ENCODE measurements at places on chromosomes 1 and 21.

GRCh38 chr1:36645867-36646266 is 163.2 kb upstream of the CSF3R start:
- no peak for DNase-seq

DNA sequence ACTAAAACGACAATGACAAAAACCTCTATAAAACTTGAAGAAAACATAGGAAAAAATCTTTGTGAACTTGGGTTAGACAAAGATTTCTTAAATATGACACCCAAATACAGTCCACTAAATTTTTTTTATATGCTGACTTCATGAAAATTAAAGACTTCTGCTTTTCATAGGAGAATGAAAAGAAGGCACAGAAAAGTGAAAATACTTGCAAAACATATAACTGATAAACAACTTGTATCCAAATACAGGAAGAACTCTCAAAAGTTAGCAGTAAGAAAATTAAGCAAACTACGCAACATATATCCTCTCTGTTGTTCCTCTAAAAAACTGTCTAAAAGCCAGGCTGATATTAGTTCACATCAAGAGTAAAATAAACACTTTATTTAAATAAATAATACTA is 53.6 kb downstream of the KIFAP3 start:
- DNase-seq, result no peak

DNA sequence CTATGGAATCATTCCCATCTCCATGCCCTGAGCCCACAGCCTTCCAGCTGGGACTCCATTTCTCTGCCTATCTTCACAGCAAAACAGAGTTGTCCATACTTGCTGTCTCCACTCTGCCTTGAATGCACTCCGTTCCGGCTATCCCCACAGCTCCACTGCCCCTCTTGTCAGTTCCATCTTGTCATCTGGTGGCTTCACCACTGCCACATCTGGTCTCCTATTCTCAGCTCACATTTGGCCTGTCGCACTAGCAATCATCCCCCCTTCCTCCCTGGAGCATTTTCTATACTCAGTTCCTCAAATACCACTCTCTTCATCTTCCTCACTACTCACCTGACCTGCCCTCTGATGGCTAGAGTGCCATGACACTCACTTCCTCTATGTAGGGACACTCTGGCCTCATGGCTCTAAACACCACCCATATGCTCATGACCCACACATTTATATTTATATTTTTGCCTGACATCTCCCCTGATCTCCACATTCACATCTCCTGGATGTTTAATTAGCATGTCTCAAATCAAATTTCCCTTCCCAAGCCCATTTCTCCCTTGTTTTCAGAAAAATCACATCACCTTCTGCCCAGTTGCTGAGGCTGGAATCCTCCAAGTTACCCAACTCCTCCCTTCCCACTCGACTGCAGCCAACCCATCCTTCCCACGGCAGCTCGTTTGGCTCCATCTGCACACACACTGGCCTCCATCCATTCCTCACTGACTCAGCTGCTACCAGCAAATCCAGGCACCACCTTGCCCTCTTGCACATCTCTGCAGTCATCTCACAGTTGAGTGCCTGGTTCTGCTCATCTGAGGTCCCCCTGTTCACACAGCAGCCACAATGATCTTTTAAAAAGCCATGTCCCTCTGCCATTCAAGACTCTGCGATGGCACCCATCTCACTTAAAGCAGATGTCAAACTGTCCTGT is 6.1 kb downstream of the ZNF692 start:
- no peak for DNase-seq

DNA sequence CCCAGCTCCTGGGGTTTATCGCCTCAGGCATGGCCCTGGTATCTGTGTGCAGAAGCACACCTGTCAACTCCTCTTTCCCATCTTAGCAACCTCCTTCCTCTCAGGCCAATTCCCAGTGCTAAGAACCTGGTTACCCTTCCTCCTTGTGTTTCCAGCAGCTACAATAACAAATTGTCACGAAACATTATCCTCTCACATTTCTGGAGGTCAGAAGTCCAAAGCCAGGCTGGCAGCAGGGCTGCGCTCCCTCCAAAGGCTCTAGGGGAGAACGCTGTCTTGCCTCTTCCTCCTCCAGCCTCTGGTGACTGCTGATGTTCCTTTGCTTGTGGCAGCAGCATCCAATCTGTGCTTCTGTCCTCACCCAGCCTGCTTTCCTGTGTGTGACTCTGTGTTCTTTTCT is 10.7 kb upstream of the MRPS14 start:
- no peak for DNase-seq

DNA sequence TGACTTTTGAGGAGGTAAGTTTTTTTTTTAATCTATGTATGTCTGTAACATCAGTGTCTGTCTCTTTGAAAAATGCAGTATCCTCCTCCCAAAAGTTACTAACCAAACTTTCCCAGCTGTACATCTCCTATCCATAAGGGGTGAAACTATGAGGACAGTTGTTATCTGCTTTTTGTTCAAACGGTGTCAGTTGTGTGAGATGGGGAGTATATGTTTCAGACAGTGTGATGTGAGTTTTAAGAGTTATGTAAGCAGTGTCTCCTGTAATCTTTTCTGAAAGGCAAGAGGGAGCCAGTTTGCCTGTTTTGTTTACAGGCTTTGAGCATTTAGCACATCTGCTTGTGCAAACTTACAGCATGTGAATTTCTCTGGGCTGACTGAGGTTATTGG is 34.8 kb upstream of the CACYBP start:
- no peak for DNase-seq

- DNase-seq, result no peak
Observed at GRCh38 chr1:21536218-21536617, 27.0 kb downstream of the ALPL start.

DNA sequence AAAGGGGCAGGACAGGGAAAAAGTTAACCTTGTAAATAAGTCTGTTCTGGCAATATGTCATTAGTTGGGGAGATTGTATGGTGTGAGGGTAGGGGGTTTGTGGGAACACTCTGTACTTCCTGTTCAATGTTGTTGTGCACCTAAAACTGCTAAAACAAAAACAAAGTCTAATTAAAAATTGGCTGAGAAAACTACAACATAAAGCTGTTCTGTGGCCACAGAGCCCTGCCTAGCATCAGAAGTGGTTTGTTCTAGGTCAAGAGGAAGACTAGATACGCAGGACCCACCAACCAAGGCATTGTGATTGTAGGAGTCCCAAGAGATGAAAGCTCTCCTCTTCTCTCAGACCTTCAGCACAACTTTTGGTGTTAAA is 81.0 kb upstream of the LRRC8D start:
- DNase-seq, result no peak

- DNase-seq, result no peak
Observed at GRCh38 chr1:245503548-245503947, 348.8 kb downstream of the KIF26B start.

GRCh38 chr1:91712981-91713841 is 172.7 kb downstream of the TGFBR3 start:
- no peak for DNase-seq

DNA sequence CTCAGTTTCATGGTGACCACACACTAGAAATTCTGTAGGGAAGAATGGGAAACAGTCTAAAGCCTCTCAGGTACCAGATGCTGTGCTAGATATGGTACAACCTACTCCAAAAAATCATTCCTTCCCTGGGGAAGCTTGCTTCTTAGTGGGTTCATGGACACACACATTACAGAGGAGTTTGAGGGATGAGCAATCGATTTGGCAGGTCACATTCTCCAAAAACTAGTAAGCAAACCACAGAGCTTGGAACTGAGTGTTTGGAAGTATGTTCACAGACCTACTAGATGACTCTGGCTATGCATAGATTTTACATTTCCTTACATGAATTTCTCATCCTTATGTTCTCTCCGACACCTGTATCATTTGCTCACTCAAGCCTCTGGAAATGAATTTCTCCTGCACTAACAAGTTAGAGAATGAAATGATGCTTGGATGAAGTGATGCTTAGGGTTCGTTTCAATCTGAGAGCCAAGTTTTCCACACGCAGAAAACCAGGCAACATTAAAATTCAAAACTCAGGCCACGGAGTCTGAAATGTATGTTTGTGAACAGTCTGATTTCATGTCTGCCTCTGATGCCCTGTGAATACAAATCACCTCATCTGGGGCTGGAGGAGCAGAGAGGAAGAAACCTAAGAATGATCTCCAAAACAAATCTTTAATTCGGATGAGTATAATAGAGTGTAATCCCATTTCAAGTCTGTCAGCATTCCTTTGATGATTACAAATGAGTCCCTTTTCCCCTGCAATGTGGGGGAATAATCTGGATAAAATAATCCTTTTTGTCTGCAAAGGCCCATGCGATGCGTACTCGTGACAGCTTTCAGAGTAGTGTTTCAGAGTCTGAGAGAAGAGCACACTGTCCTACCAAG is 11.0 kb downstream of the EVA1C start:
- DNase-seq, result no peak

- DNase-seq, result no peak
Observed at GRCh38 chr1:52057876-52058415, 1.9 kb downstream of the BTF3L4 start.

- no peak for DNase-seq
Observed at GRCh38 chr1:85349224-85349623, 72.8 kb upstream of the BCL10 start.

DNA sequence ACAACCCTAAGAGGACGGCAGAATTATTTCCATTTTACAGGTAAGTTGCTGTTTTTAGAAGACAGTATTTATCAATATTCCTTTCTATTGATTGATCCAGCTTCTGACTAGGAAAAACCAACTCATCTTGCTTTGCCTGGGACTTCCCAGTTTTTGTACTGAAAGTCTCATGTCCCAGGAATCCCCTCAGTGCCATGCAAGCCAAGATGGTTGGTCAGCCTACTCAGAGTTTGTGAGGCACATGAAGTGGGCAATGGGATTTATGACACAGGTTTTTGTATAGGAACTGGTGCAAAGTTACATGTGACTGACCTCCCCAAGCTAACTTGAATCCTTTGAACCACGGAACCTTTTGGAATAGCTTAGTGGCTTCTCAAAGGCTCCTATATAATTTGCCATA is 45.5 kb downstream of the GNG12 start:
- DNase-seq, result no peak

- DNase-seq, result no peak
Observed at GRCh38 chr1:64891448-64891825, 74.9 kb downstream of the JAK1 start.

DNA sequence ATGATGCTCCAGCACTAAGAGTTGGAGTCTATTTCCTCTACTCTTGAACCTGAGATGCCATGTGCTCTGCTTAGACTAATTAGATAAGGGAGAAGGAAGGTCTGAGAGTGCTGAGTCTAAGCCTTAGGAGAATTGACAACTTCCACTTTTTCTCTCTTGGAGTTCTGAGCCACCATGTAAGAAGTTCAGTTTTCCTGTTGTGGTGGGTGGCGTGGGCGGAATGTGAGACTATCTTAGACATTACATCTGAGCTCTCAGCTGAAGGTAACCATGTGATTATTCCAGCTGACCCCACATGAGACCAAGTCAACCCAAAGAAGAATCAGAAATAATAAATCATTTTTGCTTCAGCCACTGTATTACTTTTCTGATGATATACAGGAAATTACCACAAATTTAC is 404.5 kb upstream of the LRRC7 start:
- no peak for DNase-seq

DNA sequence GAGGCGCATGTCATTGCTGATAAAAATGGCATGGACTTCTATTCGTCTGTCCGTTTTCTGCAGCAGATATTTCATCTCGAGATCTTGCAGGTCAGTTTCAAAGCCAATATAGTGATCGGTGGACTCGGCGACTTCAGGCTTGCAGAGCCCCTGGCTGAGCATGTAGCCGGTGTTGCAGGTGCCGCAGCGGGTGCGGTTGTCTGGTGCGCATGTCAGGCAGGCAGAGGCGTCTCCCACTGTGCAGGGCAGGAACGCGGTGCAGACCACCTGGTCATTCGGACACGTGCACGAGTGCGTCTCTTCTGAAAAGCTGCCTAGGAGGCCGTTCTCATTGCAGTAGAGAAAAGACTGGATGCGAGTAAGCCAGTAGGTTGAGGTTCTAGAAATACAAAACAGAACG is 378.9 kb downstream of the BRINP3 start:
- DNase-seq, result no peak

DNA sequence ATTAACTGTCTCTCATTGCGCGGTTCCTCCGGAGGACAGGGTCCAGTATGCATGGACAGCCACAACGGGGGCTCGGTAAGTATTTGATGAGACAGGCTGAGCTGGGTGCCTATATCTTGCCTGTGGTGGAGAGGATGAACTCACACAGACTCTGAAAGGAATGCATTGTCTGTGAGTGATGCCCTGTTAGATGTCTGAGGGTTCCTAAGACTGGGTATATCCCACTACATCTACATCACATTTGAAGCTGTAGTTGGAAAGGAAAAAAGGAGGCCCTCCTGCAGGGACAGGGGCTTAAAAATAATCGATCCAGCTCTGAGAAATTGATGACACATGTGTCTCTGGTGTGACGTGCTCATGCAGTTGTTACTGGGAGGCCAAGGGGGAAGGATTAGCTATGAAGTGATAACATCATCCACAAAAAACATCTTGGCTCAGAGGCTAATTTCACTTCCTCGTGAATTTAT is 1.9 kb downstream of the ADARB1 start:
- no peak for DNase-seq

- no peak for DNase-seq
Observed at GRCh38 chr1:32470991-32471694, 6.3 kb downstream of the ZBTB8B start.

DNA sequence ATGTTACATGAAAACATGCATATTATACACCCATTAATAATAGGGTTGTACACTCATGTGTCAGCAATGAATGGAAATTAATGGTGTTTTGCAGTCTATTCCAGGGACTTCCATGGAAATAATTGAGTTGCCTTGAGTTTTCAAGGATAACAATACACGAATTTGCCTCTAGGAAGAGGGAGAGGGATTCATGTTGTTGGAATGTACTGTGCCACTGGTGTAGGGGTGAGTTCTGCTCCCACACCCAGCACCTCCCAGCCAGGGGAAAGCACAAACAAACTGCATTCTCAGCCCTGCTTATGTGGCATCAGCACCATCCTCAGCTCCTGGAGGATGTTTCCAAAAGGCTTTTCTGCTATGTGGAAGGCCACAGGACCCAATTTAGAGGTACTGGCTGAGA is 57.8 kb downstream of the BCAR3 start:
- no peak for DNase-seq

DNA sequence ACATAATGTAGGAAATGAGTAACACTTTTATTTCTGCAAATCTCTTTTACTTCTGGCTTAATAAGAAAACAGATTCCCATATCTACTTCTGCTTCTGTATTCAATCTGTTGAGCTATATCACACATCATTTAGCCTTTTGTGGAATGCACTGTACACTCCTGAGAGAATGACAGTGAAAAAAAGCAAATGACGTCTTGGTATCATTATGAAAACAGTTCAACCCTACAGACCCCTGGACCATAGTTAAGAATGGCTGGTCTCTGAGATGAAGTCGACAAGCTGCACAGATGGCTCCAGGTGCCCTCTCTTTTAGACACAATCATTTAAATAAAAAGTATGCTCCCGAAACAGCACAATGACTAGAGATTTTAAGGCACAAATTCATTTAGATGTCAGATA is 247.0 kb downstream of the RERE start:
- DNase-seq, result no peak

DNA sequence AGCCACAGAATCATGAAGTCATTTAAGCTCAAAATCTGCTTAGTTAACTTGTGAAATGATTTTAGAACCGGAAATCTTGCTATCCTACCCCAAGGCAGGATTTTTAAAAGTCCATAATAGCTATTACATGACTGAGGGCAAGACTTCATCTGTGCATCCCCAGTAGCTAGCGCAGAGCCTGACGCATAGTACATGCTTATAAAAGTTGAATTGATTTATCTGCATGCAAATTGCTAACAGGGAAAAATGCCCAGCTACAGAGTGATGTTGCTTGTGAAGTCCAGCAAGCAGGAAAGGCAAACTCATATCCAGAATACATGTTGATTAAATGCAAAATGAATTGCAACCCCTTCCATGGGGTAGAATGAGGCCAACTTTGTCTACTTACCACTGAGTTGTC is 8.1 kb upstream of the MAP1LC3C start:
- DNase-seq, result no peak

GRCh38 chr1:80047791-80048190 is 1041.3 kb upstream of the ADGRL4 start:
- no peak for DNase-seq
